Mammary epithelial cell (primary cell): ENCODE measurements at places on chromosomes 1 and 21.

GRCh38 chr1:91784616-91785015 is 101.3 kb downstream of the TGFBR3 start:
- DNase-seq: no peak

DNA sequence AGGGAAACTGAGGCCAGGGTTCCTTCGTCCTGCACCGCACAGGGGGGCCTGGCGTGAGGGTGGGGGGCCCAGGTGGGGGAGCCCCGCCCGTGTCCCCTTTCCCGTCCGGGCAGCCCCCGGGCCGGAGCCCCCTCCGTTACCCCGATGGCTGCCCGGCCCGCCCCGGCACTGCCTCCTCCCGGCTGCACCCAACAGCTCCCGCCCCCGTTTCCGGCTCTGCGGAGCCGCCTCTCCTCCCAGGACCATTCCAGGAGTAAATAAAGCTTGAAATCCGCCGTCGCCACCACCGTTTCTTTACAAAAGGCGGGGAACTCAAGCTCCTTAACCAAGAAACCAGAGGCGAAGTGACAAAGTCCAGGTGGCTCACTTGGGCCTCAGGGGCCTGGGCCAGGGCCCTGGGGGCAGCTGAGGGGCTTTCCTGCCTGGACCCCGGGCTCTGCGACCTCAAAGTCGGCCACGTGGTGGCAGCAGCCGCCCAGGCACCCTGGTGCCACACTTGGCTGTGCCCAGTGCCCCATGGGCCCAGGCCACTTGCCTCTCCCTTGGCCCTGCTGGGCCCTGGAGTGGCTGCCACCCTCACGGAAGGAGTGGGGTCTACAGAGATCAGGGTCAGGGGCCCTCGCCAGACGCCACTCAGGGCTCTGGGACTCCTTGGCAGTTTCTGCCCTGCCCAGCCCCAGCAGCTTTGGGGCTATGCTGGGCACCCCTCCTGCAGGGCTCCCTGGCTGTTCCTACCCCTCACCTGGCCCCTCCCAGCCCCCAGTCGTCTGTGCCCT is 514 bp upstream of the FAAP20 start:
- peak; percentile 85 for DNase-seq

GRCh38 chr21:44969931-44970755 is 30.3 kb downstream of the SLX9 start:
- DNase-seq: no peak

GRCh38 chr1:3495776-3496745 is 41.6 kb downstream of the ARHGEF16 start:
- no peak for DNase-seq

GRCh38 chr1:168408884-168409283 is 128.2 kb downstream of the TBX19 start:
- DNase-seq: peak; percentile 87

DNA sequence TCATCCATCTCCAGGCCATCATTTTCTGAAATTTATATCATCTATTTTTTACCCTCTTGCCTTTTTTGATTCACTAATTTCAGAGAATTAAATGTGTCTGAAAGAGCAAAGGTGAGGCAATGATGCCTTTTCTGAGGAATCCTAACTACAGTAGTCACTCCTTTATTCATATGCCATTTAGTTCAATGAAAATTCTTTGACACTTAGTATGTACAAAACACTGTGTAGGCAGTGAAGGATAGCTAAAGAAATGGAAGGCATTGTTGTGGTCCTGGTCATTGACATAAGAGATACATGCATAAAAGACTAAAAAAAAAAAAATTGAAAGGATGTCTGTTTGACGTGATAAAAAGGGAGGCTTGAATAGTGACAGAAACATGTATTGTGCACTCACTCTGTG is 171.9 kb upstream of the BEND5 start:
- DNase-seq: no peak
